ENCODE measurements at places on chromosomes 16 and 17.
A peak's percentile ranks its signal among the peaks of the same experiment; 100 is the strongest.

DNA sequence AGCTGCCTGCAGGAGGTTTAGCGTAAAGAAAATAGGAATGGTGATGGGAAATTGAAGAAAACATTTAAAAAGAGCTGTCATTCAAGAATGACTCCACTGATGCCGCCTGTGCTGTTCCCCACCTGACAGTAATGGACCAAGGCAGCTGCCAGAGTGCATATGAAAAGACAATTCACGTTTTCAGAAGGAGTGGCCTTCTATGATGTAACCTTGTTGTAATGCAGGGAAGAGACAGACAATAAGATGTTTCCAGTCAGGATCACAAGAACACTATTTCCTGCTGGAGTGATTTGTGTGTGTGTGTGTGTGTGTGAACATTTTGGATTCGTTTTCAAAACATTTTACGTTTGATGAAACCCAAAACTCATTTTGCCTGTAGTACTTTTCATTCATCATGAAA lies 203.7 kb downstream of the LGALS9B start:
- DNase-seq: no peak

DNA sequence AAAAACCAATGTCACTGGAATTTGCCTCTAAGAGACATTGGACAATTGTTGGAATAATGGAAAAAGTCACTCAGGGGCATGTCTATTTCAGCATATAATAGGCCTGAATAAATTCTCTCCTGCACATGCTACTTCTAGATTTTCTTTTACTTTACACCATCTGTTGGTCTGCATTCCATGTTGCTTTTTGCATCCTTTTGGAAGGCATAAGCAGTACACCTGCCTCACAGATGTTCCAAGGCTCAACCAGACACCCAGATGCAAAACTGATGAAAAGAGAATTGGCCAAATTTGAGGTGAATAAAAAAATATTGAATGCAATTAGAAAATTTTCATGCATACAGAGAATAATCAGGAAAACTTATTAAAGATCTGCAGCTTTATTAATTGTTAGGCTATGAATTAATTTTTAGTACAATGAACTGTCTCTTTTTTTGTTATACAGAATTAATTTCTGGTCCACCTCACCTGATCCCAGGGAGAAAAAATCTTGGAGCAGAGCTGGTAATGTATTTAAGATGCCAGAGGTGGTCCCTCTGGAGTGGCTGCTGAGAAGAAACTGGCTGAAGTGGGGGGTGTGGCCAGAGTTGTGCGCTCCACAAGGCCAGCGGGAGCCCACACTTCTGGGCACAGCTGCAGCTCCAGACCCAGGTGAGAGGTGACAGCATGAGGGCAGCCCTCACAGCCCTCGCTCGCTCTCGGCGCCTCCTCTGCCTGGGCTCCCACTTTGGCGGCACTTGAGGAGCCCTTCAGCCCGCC lies 778.6 kb downstream of the CDH11 start:
- no peak for DNase-seq

GRCh38 chr17:29726715-29727252 lies 104.1 kb upstream of the CORO6 start:
- peak; percentile 79 for DNase-seq

DNA sequence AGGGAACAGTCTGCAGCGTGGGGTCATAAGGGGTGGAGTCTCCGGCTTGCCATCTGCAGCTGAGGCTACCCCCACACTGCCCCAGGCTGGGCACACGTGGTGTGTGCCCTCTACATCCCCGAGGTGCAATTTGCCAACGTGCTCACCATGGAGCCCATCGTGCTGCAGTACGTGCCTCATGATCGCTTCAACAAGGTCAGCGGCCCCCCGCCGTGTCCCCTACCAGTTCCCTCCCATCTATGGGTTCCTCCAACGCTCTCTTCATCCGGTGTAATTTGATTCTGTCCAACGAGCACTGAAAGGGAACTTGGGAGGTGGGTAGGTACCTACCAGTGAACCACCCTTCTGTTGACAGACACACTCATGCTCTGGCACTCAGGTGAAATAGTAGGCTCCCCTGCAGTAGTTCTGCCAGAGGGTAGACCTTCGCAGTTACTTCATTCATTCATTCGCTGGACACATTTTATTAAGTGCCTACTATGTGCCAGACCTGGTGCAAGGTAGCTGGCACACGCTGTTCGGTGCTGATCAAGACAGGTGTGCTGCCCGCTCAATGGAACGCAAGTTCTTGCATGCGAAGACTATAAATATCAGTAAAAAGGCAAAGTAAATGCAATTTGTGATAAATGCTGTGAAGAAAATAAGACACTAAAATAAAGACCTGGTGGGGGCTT lies 2.7 kb downstream of the MLLT6 start:
- no peak for DNase-seq

- no peak for DNase-seq
Observed at GRCh38 chr17:841313-841712, 59.2 kb downstream of the MRM3 start.

- DNase-seq: peak; percentile 62
Observed at GRCh38 chr16:88634994-88635670, 3.2 kb upstream of the IL17C start.

DNA sequence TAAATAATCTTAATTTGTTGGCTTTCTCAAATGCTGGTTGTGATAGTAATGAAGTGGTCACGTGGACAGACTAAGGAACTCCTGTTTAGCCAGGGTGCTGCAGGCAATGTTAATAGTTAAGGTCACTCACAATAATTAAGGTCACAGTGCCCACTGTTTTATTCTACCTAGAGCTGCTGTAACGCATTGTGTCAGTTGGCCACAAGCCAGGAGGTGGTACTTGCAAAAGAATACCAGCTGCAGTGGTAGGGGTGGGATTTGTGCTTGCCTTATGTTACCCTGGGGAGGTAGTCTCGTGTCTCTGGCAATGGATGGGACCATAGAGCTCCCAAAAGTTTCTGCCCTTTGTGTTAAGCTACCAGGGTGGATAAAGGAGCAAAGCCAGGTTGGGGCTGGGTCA lies 969.1 kb upstream of the CDH8 start:
- DNase-seq: no peak

DNA sequence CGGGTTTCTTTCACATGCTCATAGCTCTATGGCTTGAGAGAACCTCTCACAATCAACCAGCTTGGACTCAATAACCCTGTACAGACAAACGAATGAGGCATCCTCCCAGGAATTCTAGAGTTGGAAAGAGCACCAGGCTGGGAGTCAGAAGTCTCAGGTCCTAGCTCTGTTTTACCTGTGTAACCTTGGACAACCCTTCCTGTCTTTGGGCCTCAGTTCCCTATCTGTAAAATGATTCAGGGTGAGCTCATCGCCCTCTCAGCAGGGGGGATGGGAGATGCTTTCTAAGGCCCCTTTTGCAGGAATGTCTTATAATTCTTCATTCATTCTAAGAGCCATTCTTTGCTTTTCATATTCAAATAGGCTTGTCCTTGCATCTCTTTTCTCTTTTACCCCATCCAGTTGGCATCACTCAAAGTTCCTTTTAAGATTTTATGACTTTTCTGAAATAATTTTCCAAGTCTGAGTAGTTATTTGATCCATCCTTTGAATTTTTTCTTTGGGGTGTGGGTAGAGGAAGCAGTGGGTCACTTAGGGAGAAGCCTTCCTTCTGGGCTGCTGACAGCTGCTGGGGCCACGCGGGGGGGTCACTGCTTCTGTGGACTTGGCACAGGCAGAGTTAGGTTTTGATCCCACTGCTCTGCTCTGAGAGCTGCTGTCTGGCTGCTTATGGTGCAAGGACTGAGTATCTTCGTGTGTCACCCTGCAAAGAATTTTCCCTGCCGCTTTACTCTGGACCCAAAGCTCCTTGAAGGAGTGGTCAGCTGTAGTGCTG lies 102.7 kb downstream of the UTP18 start:
- DNase-seq: no peak

- DNase-seq: no peak
Observed at GRCh38 chr17:56185491-56186221, 32.4 kb downstream of the ANKFN1 start.

GRCh38 chr17:57357392-57357784 lies 101.1 kb downstream of the MSI2 start:
- peak; percentile 64 for DNase-seq

- DNase-seq: no peak
Observed at GRCh38 chr17:28645576-28645939, 600 bp upstream of the BLTP2 start.

- peak; percentile 66 for DNase-seq
Observed at GRCh38 chr17:64491034-64491860, 5.6 kb downstream of the POLG2 start.

DNA sequence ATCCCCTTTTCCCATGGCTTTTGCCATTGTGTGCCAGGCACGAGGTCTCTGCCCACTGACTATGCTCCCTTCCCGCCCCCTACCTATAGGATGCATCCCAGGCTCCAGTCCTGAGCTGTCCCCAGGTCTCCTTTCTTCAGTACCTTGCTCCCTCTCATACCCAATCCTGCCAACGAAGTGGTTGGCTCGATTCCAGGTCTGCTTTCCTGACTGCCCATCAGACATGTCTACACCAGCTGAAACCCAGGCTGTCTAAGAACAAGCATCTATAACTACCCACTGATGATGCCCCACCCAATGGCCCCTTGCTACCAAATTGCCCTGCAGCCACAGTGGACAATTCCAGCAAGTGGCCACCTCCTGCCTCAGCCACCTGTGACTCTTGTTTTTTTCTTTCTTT lies 479.1 kb downstream of the SOX9 start:
- no peak for DNase-seq

DNA sequence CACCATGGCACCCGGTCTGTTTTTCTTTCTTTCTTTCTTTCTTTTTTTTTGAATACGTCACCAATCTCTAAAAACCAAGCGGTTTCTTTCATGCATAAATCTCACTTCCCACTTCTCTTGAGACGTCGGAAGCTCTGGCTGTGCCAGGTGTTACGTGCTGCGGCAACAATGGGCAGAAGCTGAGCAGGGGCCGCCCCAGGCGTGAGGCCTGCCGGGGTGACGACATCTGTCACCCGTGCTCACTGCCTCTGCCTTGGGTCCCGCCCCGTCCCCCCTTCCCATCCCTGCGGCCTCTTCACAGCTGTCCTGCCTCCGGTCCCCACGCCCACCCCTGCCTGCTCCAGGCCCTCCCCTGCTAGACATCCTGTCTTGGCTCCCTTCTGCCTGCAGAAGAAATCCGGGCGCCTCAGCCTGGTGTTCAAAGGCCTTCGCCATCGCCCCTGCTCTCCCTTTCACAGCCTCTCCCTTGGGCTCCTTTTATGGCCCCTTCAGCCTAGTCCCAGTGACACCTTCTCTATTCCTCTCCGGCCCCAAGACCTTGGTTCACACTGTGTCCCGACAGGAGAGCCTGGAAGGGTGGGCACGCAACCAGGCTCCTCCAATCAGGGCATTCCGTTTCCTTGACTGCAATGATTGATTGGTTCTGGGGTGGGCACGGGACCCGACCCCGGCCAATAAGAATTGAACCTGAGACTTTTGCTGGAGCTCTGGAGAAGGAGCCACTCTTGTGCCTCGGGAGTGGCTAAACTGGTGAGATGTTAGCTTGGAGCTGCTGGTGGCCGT lies 4.8 kb downstream of the P2RX1 start:
- DNase-seq: peak; percentile 93

DNA sequence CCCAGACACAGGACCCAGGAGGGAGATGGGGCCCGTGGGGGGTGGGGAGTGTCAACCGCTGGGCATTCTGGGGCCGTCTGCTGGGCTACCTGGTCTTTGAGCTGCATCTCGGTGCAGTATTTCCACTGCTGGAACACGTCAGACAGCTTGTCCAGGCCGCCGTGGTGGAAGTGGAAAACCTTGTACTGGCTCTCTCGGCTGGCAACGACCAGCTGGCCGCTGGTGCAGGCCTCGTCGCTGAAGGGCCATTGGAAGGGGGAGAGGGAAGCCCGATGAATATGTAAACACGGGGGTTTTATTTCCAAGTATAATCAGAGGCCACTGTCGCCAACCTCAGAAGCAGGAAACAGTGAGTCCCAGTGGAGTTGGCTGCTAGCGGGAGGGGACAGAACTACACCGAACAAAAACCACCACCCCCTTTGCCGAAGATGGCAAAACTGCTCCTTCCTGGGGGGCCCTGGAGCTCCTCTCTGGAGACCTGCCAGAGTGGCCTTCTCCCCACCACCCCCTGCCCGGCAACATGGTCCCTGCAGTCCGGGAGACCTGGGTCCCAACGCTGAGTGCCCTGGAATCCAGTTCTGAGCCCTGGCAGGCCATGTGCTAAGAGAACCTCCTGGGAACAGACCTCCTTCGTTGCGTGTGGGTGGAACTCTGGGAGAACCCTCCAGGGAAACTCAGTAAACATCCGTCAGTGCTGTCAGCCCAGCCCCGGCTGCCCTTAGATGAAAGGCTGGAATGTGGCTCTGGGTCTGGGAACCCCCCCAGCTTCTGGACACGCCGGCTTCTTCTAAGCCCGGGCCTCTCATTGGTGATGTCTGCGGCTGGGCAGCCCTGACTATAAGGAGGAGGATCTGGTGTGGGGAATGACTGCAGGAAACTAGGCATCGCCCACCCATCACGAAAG lies 84.1 kb downstream of the TBC1D16 start:
- DNase-seq: no peak

DNA sequence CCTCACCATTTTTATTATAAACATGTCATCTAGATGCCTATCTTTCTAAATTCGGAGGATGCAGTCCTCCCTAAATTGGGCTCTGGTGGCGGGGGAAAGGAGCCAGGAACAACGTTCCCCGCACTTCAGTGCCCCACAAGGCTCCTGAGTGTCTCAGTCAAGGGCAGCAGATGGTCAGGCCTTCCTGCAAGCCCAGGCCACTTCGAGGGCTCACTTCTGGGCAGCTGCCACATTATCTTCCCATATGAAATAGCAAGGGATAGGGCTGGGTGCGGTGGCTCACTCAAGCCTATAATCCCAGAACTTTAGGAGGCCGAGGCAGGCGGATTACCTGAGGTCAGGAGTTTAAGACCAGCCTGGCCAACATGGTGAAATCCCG lies 32.3 kb downstream of the FBXO31 start:
- DNase-seq: no peak

DNA sequence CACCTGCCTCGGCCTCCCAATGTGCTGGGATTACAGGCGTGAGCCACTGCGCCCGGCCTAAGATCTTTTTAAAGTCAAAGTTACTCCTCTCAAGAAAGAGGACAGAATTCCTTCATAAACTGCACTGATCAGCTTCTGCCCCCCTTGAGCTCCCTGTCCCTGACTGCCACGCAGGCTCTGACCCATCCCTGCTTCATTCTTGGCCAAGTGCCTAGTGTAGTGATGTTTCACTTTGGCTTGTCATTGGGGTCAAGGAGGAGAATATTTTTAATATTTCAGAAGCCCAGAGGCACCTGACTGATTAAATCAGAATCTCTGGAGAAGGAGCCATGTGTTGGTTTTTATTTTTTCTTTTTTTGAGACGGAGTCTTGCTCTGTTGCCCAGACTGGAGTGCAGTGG lies 9.1 kb downstream of the MRM1 start:
- no peak for DNase-seq

GRCh38 chr17:80822021-80822699 lies 169.5 kb upstream of the CHMP6 start:
- no peak for DNase-seq

DNA sequence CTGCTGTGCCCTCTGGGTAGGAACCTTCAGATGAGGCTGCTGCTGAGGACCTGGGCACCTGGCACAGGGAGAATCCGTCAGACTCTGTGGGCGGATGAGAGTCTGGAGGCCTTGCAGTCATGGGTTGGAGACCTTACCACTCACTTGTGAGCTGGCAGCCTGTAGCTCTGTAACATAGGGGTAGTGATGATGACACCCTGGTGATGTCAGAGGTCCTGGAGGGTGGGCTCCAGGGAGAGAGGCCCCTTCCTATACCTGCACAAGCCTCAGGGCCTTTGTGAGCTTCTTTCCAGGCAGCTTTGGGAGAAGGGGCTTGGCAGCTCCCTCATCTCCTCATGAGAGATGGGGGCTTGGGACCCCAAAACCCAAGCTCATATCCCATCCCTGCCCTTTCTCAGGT lies 1.6 kb downstream of the MIEF2 start:
- DNase-seq: no peak

- DNase-seq: peak; percentile 54
Observed at GRCh38 chr17:1487939-1488825, 4.3 kb downstream of the MYO1C start.

- no peak for DNase-seq
Observed at GRCh38 chr16:53528797-53529196, 25.8 kb upstream of the AKTIP start.
